Kidney epithelial cell (primary cell): ENCODE measurements at places on chromosomes 4 and X.

GRCh38 chr4:160235771-160236170, 1132.9 kb downstream of the RAPGEF2 start:
- DNase-seq = no peak

- DNase-seq = no peak
These were observed 229.9 kb upstream of the CPEB2 start for GRCh38 chr4:14772388-14772787.

DNA sequence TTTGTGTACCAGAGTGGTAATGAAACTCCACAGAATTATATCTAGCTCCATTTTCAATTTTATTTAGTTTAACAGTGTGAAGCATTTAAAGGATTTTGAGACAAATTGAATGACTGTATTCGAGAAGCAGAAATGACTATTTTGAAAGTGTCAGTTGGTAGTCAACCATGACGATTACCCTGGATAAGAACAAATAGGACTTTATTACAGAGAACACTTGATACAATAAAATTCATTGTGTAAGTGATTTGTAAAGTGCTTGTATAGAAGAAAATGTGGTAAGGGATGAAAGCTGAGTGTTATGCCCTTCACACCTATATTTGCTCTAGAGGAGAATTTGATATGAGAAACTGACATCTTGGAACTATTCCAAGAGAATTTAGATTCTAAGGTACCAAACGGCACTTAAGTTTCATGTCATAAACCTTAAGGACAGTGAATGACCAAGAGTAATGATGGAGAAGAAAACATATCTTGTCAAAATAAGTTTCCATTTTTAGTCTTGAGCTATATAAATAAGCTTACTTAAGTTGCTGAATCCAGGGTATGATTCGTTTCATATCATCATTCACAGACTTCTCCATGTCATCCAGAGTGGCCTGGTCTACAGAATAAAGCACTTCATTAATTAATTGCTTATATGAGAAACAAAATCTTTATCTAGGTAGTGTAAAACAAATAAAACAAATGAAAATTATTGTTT, 34.6 kb downstream of the MED14 start:
- no peak for DNase-seq

- DNase-seq = peak; percentile 57
These were observed 64.3 kb downstream of the PDLIM5 start for GRCh38 chr4:94516067-94516466.

- DNase-seq = no peak
These were observed 165.3 kb upstream of the FTHL17 start for GRCh38 chrX:31237189-31237588.

GRCh38 chr4:47879458-47879857, 34.9 kb downstream of the NFXL1 start:
- no peak for DNase-seq

DNA sequence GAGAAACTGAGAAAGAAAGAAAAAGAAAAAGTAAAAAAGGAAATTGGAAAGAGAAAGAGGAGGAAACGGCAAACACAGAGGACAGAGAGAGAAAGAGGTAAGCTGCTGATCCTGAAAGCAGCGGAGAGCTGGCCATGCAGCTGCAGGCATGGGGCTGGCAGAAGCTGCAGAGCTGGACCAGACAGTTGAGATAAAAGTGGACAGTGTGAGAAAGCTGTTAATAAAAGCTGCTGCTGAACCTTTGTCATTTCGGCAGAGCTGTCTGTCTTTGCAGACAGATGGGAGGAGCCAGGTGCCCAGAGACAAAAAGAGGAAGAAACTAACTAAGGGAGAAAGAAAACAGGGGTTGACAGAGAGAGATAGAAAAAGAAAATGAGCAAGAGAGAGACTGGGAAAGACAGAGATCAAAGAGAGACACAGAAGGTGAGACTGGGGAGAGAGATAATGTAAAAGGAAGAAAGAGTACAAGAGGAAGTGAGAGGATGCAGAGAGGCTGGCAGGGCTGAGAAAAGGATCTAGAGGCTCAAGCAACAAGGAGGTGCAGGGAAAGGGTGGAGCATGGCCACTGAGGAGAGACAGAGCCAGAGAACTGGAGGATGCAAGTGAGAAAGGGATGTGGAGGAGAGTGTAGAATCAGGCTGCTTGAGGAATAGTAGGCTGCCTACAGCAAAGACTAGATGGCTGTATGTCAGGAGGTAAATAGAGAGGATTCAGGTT, 376.8 kb upstream of the FGF16 start:
- no peak for DNase-seq
